Neural crest cell (in vitro differentiated cells): ENCODE measurements at places on chromosomes 4 and X.

DNA sequence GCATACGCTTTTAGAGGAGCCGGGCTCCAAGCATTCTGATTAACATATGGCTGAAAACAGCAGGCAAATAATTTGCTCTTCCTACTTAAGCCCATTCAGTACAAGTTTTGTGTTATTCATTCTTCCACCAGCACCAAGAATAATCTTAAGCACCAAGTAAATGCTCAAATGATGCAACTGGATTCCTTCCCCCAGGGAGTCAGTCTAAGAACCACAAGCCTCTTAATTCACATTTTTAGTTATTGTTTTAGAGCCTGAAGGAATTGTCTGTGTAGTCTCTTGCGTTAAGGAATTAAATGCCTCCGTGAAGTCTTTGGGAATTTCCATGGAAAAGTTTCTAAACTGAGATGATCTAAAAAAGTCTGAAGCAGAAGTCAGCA is 61.5 kb upstream of the MAGEB2 start:
- DNase-seq = no peak

GRCh38 chrX:123357941-123358340 is 173.9 kb downstream of the GRIA3 start:
- no peak for DNase-seq

GRCh38 chr4:123939621-123940020 is 543.0 kb downstream of the SPRY1 start:
- DNase-seq = no peak

DNA sequence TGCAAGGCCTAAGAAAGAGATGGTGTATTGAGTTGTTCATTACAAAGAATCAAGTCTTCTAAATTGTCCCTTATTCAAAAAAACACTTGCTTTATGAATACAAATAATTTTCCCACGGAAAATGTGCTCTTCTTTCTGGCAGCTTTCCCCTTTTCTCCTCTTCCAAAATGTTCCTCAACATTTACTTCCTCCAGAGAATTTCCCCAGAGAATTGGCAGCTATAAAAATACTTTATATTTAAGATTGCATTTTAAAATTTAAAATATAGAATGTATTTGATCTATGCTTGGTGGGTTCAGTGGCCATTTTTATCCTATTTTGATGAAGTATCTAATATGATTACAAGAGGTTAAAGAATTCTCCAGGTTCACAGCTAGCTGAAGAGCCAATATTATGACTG is 521.0 kb downstream of the IQCM start:
- DNase-seq = no peak

DNA sequence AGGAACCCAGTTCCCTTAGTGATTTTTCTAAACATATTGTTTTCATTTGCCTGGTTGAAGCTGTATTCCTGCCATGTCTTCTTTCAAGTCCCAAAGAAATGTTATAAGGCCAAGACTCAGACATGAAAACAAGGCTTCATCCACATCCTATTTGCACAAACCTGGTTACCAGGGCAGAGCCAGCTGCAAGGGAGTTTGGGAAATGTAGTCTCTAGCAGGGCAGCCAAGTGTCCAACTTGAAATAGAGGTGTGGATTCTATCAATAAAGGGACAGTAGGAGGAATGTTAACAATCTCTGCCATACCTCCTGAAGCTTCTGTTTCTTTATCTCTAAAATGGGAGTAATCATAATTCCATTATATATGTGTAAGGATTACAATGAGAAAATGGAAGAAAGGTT is 56.6 kb downstream of the INTS12 start:
- DNase-seq = no peak

DNA sequence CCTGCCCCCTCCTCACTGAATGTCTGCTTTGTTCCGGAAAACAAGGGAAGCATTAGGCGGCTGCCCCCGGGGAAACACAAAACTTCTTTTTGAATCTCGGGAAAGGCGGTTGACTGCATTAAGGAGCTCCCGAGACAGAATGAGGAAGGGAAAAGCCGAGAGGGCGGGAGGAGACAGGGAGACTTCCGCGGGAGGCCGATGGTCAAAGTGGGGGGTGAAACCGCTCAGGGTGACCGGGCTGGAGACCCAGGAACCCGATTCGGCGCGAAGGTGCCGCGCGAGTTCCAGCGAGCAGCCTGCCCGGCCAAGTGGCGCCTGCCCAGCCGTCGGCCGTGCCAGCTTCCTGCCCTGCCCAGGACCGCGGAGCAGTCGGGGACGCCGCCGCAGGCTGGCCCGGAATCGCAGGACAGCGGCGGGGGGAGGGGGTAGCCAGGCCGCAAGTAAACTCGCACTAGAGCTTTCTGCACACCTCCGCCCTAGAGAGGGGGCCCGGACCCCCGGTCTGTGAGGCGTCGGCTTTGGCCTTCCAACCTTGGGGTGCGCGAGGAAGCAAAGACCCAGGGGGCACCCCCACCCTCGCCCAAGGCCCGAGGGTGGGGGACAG is 55.1 kb upstream of the BCOR start:
- DNase-seq = peak; percentile 30

- no peak for DNase-seq
These were observed 36.2 kb upstream of the DHRSX start for GRCh38 chrX:2536974-2537373.

DNA sequence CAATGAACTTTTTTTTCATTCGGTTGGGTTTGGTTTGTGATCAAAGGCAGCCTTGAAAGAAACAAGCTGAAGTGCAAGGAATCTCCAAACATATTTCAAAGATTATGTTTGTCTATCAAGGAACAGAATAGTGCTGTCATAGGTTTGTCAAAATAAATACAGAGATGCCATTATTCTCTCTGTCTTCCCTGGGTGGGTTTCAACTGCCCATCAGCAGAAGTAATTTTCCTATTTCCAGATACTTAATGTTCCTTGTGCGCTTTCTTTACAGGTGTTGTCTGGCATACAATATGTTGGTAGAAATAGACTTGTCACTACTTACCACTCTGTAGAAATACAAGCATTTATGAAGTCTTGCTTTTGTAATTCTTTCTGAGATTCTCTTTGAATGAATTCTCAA is 294.9 kb downstream of the PDHA2 start:
- DNase-seq = no peak

DNA sequence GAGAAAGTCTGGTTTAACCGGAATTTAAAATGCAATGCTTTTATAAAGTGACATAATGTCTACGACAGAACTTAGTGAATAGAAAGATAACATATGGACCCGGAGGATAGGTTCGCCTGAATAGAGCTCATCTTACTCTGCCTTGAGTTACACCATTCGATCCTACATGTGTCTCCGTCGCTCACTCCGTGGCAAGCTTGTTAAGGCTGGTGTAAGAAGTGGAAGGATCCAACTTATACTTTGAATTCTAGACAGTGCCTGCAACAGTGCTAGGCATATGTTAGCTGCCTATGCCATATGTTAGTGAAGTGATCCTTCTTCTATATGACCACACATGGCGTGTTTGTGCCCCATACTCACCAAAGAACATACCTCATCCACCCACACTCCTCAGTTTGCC is 50.9 kb downstream of the SEL1L3 start:
- no peak for DNase-seq

DNA sequence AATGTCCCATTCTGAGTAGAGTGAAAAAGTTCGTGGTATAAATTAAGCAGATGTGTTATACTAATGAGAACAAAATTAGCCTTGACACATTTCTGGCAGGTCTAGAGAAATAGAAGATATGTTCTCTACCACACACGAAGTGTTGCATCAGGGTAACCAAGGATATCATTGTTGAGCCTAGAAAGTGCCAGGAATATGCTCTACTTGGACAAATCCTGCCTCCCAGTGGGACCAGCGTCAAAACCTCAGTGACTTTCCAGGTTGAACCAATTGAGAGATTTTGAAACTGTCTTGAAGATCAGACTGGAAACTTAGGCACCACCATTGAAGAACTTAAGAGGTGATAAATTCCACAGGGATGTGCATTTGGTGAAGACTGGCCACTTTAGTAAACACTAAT is 115.9 kb downstream of the HPGD start:
- no peak for DNase-seq

- no peak for DNase-seq
These were observed 1427.2 kb downstream of the STIM2 start for GRCh38 chr4:28287831-28288233.

DNA sequence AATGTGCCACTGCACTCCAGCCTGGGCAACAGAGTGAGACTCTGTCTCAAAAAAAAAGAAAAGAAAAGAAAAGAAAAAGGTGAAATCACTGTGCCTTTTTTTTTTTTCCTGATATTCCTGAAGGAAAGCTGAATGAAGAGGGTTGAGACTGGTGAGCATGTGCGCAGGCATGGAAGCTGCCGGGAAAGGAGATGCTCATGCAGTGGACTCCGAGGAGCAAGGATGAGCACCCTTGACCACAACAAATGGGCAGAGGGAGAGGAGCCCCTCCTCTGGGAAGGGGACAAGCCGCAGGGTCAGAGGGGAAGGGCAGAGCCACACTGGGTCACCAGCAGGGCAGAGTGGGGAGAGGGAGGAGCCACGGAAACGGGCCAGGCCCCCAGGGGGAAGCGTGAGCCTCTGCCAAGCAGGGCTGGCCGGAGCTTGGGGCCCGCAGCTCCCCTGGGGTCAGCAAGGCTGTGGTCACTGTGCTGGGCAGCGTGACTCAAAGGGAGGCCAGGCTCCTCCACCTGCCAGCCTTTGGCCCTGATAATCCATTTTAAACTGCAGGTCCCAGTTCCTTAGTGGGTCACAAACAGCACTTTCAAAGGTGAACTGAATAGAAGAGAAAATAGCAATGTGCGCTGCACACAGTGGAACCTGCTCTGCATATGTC is 79.8 kb downstream of the NAT8L start:
- peak; percentile 14 for DNase-seq

DNA sequence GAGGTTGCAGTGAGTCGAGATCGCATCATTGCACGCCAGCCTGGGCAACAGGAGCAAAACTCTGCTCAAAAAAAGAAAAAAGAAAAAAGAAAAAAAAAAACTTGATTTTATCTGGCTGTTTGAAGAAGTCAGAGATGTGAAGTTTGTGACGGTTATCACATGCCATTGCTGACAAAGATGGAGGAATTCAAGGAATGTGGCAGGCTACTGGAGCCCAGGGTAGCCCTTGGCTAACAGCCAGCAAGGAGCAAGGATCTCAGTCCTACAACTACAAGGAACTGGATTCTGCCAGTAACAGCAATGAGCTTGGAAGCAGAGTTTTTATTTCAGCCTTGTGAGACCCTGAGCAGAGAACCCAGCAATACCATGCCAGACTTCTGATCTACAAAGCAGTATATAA is 24.3 kb upstream of the TET2 start:
- DNase-seq = no peak

- DNase-seq = no peak
These were observed 171.9 kb upstream of the GALNT7 start for GRCh38 chr4:172996571-172997216.

GRCh38 chr4:3409571-3410091 is 32.1 kb upstream of the HGFAC start:
- no peak for DNase-seq

DNA sequence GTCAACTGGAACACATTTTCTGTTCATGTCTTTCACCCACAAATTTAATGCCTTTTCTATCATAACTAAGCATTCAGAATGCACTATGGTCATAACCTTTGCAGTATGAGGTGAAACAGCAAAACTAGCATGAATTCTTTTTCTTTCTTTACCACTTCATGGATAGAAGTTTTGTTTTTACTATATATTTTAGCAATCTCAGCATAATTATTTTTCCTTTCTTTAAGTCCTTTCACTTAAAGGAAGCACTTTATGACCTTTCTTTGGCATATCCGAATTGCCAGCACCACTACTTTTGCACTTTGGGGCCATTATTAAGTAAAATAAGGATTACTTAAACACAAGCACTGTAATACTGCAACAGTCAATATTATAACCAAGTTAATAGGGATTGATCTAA is 115.1 kb upstream of the DKK2 start:
- DNase-seq = no peak

GRCh38 chrX:41014776-41015360 is 70.4 kb upstream of the USP9X start:
- DNase-seq = no peak

DNA sequence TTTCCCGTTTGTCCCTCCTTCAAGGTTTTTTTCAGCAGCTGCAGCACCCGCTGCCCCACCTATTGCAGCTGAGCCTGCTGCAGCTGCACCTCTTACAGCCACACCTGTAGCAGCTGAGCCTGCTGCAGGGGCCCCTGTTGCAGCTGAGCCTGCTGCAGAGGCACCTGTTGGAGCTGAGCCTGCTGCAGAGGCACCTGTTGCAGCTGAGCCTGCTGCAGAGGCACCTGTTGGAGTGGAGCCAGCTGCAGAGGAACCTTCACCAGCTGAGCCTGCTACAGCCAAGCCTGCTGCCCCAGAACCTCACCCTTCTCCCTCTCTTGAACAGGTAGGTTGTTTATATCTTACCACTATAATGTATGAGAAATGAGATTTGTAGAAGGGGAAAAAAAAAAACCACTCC is 4.5 kb downstream of the PRR27 start:
- DNase-seq = no peak

DNA sequence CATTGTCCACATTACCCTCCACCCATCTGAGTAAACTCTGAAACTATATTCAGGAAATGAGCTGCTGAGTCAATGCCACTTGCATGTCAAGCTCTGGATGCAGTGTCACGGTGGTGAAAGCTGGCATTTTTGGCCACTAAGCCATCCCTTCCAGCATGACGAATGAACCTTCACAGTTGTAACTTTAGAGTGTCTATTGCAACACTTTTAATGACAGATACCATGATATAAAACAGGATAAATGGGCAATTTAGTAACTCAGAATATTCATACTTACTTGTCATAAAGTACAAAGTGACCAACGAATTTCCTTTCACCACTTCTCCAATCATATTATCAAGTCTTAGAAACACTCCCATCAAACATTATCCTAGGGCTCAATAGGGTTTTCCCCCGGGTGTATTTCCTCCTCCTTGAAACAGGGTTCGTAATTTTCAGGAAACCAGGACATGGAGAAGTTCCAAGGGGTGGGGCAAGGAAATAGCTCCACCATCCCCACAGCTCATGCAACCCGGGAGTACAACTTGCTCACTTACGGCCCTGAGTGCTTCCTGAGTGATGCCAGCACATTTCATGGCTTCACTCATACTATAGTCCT is 73.1 kb downstream of the MTHFD2L start:
- no peak for DNase-seq

- no peak for DNase-seq
These were observed 2.2 kb upstream of the NKX1-1 start for GRCh38 chr4:1408418-1408817.
